IMR-90 (cell line): ENCODE measurements at places on chromosomes 6 and 20.

GRCh38 chr6:53986721-53987521 is 124.3 kb upstream of the MLIP start:
- no peaks in the 10 kb centered on the region for H3K27me3 ChIP-seq
- H3K36me3 ChIP-seq, result no peaks in the 10 kb centered on the region
- no peak overlapping the region for H3K4me3 ChIP-seq
- DNase-seq, result peak; percentile 17
- H3K4me1 ChIP-seq, result peaks cover 7% of the 10 kb centered on the region

- peak overlapping the region; percentile 79 for H3K4me3 ChIP-seq
- no peak for DNase-seq
- H3K27me3 ChIP-seq, result no peaks in the 10 kb centered on the region
Measured at GRCh38 chr6:153001767-153002612, 519 bp downstream of the MTRF1L start.

DNA sequence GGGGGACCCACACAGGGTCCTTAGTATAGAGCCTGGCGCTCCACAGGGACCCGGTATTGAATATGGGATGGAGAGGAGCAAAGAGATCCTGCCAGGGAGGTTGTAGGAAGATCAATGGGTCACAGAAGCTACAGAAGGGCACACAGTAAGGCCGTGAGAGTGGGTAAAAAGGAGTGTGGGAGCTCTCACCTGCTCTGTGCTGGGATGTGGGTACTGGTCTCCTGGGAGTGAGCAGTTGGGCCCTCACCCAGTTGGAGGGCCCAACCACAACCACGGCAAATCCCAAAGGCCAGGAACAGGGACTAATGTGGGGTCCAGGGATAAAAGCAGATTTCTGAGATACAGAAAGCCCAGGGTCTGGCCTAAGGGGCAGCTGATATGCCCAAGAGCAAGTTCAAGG is 73.4 kb upstream of the RNF24 start:
- H3K27me3 ChIP-seq, result no peaks in the 10 kb centered on the region
- H3K27ac ChIP-seq, result no peak overlapping the region
- H3K4me1 ChIP-seq, result peaks cover 23% of the 10 kb centered on the region
- no peak overlapping the region for H3K4me3 ChIP-seq

DNA sequence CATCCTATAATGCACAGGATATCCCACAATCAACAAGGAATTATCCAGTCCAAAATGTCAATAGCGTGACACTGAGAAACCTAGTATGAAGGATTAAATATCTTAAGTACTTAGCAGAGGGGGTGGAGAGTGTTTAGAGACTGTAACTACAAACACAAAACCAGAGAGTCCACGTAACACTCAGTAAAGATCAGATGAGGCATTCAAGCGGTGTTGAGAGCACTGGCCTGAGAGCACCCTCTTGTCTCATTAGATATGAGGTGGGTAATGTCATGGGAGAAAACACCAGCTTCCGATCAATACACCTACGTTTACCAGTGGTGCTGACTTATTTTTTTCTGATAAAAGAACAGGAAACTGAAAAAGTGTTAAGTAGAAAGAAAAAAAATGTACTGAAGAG is 2.3 kb downstream of the FAM184A start:
- no peak overlapping the region for H3K4me3 ChIP-seq
- peaks cover 23% of the 10 kb centered on the region for H3K27me3 ChIP-seq

DNA sequence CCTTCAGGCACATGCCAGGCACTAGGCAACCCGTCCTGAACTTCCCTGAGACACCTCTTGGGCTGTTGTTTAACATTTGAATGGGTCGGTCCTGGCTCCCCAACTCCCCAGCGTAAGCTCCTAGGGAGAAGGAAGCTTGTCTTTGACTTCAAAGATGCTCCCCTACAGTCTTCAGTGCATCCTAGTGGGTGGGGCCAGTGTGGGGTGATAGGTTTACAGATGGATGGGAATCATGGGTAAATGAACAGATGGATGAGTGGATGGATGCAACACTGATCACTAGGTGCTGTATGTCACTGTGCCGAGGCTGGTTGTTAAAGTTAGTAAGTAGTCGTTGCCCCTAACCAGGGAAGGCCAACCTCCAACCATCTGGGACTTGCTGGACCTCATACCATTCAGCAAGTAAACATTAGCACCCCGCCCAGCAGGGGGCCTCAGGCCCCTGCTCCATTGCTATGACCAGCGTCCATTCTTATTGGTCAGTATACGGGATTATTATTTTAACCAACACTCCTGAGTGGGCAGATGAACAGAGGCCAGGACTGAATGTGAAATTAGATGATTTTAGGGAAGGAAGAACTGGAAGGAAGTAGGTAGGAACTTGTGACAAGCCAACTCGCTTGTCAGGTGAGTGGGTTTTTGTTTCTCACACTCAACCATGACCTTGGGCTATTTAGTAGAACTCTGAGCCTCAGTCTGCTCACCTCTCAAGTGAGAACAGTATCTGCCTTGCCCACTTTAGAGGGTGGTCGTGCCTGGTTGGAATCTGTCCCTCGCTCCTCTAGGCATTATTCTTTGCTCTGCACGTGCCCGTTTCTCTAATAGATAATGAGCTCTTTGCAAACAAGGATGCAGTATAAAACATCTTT is 82.9 kb upstream of the FOXP4 start:
- H3K27ac ChIP-seq, result no peak overlapping the region
- DNase-seq, result peak; percentile 77
- no peaks in the 10 kb centered on the region for H3K4me1 ChIP-seq
- peaks cover 27% of the 10 kb centered on the region for H3K27me3 ChIP-seq

- H3K27ac ChIP-seq, result peak overlapping the region; percentile 88
- no peaks in the 10 kb centered on the region for H3K36me3 ChIP-seq
- H3K4me1 ChIP-seq, result peaks cover 15% of the 10 kb centered on the region
- peak overlapping the region; percentile 2; the same call in 1 of the 2 replicates for H3K4me3 ChIP-seq
Measured at GRCh38 chr20:8853805-8854338, 215.0 kb upstream of the PLCB4 start.
